ENCODE measurements at places on chromosomes 12 and 14.

DNA sequence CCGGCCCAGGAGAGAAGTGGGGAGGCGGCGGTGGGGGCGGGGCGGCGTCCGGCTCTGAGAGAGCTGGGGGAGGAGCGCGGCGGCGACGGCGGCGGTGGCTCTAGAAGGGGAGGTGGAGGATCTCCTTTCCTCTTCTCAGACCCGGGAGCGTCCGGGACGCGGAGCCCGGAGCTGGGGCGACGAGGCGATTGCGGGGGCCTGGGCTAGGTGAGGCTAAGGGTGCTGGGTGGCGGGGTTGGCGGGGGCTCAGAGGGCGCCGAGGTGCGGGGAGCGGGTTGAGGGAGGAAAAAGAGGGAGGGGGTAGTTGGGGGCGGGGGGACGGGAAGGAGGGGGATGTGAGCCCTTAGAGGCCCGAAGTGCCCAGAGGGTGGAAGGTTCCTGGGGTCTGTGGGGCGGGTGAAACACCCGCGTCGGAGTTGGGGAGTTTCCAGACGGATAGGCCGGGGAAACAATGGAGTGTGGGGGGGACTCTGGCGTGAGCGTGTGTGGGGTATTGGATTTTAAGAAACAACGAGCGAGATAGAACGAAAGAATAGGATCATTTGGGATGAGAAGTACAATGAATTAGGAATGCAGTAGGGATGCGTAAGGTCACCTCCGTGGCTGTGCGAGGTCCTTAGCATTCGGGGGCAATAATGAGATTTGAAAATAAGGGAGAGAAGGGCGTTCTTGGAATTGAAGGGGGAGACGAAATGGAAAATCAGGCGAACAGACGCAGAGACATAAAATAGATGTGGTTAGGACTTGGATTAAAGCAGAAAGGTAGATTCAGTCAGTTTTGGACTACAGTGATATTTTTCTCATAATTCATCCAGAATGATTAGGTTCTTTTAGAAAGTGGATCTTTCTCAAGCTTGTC is at the start of gene SPATS2:
TSS of gene SPATS2 (plus strand) at position 82 of the 859 bp plus-strand sequence. CDS start 93,551 bp downstream, outside the sequence.
- DNase-seq, result no peak

DNA sequence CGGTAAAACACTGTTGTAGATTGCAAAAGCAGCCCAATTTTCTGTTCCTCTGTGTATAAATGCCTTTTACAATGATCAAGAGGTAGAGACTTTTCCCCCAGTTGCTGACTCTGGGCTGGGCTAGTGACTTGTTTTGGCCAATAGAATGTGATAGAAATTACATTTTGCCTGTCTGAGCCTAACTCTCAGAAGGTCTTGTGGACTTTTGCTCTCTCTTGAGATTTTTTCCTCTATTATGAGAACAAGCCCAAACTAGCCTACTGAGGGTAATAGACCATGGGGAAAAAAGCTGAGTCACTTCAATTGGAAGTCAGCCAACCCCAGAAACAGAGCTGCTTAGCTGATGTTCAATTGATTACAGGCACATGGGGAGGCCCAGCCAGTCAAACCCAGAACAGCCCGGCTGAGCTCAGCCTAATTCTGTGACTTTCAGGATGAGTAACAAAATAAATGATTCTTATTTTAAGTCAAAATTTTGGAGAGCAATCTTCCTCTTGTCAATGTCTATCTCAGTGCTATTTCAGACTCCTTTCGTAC is 61.4 kb downstream of the MYF5 start:
- peak; percentile 43 for DNase-seq

- no peak for DNase-seq
Observed at GRCh38 chr12:68305278-68305677, 26.9 kb downstream of the MDM1 start.

GRCh38 chr14:30849983-30850382 is 24.4 kb upstream of the COCH start:
- no peak for DNase-seq

- no peak for DNase-seq
Observed at GRCh38 chr14:90740081-90740480, 76.1 kb downstream of the TTC7B start.

Measured in right renal pelvis (tissue), 4 donors.